Stimulated activated CD4-positive, alpha-beta T cell treated with anti-CD3 and anti-CD28 coated beads, Interleukin-12 subunit alpha, Interleukin-12 subunit beta, amount 100 ng/mL, for 24 hours (primary cell): ENCODE measurements at places on chromosomes 7 and 10.

DNA sequence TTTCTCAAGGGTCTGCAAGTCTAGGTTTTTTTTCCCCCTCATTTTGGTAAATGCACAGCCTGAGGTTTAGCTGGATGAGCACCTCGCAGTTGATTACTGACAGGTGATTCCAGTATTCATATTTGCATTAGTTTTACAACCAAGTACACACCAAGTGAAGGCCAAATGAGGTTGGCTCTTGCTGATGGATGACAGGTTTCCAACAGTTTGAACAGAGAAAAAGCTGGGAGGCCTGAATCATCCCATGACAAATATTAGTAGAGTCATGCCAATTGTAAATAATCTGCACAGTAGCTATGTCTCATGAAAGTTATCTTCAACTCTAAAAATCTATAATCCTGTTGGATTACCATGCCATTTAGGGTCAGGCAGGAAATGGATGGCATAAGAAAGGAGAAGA lies 399.8 kb downstream of the HTR7 start:
- no peak for DNase-seq

GRCh38 chr7:112147793-112148361 lies 58.3 kb downstream of the DOCK4 start:
- no peak for DNase-seq

DNA sequence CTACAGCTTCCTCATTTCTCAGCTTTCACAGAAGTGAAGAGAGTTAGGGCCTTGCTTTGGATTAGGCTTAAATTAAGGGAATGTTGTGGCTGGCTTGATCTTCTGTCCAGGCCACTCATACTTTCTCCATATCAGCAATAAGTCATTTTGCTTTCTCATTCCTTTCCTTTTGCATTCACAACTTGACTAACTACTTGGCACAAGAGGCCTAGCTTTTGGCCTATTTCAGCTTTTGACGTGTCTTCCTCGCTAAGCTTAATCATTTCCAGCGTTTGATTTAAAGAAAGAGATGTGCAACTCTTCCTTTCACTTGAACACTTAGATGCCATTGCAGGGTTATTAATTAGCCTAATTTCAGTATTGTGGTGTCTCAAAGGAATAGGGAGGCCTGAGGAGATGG lies 712.0 kb downstream of the INHBA start:
- no peak for DNase-seq

DNA sequence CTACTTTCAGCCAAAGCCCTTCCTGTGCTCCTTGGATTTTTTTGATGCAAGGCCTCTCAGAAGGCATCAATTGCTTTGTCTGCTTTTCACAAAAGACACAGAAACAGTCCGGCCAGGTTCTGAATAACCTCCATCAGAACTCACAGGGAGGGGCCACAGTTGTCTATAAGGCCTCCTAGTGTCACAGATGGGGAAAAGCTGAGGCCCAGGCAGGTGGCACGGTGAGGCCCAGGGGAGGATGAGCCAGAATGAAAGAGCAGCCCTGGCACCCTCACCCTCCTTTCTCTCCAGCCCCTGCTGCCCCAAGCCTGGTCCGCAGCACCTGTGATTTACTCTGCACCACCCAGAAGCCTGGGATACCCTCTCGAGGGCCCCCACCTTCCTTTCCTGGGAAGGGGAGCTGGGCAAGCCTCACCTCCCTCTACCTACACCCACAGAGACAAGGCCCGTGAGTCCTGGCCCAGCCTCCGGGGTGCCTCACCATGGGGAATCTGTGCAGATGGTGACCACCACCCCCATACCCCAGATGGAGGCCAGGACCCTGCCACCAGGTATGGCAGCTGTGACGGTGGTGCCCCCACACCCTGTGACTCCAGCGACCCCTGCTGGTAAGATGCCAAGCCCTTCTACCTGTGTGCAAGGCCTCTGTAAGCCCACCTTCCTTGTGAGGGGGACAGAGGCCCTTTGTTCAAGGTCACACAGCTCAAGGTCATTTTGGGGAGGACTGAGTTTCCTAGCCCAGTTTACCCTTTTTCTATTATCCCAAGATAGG lies 26.2 kb upstream of the ZNF467 start:
- DNase-seq, result peak; percentile 15

DNA sequence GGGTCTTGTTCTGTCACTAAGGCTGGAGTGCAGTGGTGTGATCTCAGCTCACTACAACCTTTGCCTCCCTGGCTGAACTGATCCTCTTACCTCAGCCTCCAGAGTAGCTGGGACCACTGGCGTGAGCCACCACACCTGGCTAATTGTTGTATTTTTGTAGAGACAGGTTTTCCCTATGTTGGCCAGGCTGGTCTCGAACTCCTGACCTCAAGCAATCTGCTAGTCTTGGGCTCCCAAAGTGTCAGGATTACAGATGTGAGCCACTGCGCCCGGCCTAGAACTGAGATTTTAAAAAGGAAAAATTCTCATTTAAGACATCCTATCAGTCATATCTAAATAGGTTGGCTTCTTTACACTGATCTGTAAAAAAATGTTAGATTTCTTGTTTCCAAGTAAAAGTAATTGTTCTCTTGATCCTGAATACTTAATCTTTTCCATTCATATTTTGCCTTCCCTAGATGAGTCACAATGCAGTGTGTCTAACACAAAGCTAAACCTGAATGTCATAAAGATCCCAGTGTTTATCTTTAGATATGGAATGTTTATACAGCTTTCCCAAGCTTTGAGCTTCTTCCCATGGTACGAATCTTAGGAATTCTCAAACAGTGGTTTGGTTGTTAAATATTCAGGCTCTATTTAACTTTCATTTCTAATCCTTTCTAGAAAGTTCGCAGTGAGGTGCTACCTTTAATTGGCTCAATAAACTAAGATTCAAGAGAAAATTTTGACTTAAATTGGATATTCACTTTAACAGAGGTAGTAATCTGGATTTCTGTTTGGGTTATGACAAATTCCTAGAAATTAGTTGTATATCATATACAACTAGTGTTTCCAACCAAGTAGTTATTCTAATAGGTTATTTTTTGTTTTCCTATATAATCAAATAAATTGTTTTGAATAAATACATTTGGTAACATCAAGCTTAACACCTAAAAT lies 12.1 kb upstream of the LAMB1 start:
- no peak for DNase-seq

DNA sequence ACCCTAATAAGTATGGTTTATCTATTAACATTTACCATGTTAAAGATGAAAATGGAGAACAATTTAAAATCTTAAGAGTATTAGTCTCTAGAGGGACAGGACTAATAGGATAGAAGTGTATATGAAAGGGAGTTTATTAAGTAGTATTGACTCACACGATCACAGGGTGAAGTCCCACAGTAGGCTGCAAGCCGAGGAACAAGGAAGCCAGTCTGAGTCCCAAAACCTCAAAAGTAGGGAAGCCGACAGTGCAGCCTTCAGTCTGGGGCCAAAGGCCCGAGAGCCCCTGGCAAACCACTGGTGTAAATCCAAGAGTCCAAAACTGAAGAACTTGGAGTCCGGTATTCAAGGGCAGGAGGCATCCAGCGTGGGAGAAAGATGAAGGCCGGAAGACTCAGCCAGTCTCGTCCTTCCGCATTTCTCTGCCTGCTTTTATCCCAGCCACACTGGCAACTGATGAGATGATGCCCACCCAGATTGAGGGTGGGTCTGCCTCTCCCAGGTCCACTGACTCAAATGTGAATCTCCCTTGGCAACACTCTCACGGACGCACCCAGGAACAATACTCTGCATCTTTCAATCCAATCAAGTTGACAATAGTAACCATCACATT lies 140.8 kb upstream of the FAM20C start:
- no peak for DNase-seq

DNA sequence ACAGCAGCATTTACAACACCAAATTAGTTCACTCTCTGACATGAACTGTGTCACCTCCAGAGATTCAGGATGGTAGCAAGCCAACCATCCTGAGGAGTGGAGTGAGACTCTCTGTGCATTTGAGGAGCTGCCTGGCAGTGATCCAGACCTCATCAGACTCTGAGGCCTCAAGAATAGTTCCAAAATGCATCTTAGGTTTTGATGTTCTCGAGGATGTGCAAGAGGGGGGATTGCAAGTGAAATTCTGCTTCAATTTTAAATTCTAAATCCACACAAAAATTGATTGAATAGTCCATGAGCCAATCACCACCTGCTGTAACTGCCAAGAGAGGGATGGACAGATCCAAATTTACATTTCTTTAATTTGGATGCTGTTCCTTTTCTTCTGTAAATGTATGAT lies 49.7 kb downstream of the SLK start:
- DNase-seq, result no peak

- DNase-seq, result no peak
Measured at GRCh38 chr7:106110885-106111654, 1.0 kb downstream of the SYPL1 start.

DNA sequence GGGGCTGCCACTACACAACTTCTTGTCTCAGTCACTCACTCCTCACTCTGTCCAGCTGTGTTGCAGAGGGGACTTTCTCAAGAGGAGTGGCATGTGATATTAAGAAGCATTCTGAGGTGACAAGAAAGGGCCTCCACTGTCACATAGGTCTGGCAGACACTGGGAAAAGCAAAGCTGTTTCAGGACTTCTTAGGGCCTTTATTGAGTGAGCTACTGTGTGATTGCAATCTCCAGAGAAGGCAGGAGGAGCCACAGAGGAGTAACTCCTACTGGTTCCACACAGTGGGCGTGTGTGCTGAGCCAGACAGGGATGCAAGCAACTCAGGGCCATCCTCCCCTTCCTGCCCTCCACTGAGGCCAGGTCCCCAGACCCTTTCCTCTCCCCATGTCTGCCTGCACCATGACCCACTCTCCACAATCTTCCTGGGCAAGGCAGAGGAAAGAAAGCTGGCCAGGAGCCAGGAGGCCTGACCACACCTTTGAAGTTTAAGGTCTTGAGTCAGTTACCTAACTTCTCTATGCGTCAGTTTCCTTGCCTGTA lies 262.0 kb upstream of the ZMIZ1 start:
- no peak for DNase-seq

DNA sequence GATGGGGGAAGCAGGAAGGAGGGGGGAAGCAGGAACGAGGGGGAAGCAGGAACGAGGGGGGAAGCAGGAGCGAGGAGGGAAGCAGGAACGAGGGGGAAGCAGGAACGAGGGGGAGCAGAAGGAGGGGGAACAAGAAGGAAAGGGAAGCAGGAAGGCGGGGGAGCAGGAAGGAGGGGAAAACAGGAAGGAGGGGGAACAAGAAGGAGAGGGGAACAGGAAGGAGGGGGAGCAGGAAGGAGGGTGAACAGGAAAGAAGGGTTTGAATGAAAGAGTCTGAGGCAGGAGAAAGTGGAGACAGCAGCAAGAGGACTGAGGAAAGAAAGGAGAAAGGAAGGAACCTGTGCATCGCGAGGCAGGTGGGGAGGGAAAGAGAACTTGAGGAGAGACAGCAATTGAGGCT lies 256.6 kb downstream of the PTEN start:
- no peak for DNase-seq
